ENCODE measurements at places on chromosomes 6 and 20.

DNA sequence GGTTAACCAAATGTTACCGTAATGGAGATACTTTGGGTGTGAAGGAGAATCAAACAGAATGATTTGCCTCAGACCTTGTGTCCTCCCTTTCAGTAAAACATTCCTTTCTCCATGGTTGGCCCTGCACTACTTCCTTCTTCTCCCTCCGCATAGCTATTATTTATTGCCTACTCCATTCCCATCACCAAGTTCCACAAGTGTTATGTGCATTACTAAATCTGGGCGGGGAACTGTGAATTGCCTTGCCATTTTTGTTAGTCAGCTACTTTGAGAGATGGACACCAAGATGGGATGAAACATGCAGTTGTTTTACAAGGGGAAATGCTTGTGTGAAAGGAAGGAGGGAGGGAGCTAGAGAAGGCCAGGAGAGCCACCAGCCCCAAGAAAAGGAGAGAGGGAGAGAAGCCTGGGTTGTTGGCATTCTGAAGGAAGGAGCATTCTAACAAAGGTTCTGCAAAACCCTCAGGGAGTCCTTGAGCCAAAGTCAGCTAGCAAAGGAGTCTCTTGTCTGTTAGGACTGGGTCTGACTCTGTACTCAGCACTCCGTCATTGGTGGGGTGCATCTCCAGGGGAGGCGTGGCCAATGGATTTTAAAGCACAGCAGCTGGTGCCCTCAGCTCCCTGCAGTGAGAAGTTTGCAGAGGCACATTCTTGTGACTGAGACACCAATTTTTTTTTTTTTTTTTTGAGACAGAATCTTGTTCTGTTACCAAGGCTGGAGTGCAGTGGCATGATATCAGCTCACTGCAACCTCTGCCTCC lies 83.6 kb upstream of the CHD6 start:
- no peak for DNase-seq

GRCh38 chr20:1323256-1323655 lies 5.7 kb downstream of the SDCBP2 start:
- DNase-seq = no peak

DNA sequence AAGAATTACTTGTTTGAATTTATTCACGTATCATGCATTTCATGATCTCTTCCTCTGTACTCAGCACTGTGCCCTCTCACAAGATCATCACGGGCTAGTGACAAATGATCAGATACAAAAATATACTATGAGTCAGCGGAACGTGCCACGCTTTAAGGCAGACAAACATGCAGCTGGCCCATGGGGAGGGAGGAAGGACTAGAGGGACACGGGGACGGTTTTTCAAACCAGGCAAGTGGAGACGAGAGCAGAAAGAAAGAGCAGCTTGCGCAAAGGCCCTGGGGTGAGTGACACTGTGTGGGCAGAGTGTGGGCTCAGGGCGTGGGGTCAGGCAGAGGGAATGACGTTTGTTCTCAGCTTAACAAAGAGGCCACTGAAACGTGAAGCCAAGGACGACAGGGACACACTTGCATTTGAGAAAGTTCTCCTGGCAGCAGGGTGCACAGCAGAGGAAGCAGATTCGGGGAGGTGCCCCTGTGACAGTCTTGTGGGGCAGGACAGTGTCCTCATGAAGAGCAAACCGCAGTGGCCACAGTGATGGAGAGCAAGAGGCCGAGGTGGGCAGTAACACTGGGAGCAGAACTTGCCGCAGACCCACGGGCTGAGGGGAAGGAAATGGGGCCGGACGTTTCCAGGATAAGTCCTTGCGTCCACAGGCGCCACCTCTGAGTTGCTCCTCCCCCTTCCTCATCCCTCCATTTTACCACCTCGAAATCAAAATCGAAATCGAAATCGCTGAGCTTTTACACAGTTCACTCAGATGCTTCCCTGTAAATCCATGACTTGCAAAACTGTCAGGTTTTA lies 6.9 kb upstream of the RPS6KA2 start:
- DNase-seq = no peak

DNA sequence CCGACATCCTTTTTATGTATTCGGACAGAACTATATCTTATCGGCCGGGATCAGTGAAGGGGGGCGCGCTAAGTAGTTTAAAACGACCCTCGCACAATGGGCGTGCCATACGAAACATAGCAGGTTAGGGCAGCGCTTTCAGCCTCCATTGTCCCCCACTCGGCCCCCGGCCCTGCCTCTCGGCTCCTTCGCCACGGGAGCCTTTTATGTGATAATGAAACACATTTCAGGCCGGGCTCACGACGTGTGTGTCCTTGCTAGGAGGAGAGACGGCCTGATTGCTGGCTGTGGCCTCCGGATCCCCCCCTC lies 5.3 kb downstream of the FOXA2 start:
- no peak for DNase-seq

DNA sequence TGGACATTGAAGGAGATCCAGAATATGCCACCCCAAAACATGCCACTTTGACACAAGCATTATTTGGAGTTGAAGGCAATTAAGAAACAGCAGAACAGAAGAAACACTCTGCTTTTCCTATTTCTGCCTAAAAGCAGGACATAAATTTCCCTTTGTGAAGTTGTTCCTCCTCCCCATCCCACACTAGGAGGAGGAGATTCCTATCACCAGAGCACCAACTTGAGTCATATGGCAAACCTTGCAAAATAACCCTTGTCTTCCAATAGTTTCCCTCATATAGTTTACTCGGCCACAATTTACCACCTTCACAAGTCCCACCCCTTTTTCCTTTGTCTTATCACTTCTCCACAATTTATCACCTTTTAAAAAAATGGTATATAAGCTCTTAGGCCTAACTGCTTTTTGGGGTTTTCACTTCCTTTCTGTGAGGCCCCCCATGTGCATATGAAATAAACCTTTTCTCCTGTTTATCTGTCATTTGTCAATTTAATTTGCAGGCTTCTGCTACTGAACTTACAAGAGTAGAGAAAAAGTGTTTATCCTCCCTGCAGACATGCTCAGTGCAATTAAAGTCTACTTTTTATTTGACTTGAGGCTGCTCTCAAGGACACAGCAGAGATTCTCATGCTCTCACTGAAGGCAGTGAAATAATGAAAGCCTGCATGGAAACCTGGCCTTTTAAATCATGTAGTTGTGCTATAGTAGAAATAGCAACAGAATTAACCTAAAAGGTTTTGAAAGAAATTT lies 2.8 kb upstream of the RAB23 start:
- DNase-seq = no peak

DNA sequence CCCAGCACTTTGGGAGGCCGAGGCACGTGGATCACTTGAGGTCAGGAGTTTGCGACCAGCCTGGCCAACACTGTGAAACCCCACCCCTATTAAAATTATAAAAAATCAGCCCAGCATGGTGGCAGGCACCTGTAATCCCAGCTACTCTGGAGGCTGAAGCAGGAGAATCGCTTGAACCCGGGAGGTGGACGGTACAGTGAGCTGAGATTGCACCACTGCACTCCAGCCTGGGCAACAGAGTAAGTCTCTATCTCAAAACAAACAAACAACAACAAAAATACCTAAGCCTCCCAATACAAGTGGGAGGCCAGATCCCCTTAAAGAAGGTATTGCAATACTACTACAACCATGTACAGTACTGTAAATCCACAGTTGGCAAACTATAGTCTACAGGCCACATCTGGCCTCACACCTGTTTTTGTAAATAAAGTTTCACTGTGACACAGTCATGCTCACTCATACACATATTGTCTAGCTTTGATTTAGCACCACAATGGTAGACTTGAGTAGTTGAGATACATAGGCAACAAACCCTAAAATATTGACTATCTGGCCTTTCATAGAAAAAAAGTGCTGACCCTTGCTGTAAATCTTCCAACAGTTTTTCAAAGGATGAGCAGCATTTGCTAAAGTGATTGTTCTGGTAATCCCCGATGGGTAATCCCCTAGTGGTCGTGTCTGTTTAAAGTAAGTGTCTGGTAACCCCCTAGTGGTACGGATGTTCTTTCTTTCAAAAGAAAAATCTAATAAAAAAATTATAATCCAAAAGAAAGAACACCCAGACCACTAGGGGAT lies 202.0 kb downstream of the RNGTT start:
- no peak for DNase-seq

DNA sequence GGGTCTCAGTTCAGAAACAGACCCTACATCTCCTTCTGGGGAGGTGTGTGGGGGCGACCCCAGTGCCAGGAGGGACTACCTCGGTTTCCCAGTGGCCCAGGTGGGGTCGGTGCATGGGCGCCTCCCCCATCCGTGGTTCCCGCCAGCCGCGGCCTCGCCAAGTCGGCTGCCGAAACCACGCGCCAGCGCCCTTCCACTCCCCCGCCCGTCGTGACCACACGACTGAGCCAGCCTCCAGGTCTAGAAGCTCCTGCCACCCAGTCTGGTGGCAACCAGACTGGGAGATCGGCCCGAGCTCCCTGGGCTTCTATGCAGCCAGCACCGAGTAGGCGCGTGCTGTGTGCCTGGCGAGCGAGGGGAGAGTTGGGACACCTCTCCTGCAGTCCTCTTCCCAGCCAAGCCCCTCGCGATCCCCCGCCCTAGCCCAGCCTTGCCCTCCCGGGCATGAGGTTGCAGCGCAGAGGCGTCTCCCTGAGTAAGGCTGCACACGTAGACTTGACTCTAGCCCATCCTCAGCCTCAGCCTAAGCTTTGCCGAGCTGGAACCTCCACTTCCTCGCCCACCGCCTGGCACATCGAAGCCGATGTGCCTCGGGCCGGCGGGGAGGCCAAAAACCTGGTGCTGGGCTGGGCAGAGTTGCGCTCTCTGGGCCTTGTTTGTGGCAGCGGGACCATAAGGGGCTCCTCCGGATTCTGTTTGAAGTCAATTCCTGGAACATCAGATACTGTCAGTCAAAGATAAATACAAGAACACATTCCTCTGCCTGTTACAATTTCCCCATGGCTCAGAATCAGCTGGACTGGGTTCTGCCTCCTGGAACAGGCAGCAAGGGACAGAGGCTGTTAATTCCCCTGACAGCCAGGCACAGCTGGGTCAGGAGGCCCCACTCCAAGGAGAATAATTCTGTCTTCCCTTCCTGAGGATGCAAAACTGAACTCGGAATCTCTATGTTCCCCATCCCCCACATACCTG lies 1.5 kb upstream of the CPNE5 start:
- no peak for DNase-seq

DNA sequence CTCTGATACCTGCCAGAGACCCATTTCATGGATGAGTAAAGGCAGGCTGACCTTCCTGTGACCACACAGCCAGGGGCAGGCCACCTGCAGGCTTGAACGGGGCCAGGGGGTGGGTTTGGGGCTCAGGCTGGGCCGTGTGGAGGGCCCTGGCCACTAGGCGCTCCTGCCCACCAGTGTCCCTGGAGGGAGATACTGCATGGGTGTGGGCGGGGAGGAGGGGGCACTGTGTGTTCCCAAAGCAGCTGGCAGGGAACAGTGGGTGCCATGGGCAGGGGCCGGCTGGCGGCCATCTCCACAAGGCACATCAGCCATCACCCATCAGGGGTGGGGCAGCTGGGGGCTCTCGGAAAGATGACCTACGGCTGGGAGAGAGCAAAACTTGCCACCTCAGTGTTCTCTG lies 15.4 kb downstream of the SRC start:
- no peak for DNase-seq

DNA sequence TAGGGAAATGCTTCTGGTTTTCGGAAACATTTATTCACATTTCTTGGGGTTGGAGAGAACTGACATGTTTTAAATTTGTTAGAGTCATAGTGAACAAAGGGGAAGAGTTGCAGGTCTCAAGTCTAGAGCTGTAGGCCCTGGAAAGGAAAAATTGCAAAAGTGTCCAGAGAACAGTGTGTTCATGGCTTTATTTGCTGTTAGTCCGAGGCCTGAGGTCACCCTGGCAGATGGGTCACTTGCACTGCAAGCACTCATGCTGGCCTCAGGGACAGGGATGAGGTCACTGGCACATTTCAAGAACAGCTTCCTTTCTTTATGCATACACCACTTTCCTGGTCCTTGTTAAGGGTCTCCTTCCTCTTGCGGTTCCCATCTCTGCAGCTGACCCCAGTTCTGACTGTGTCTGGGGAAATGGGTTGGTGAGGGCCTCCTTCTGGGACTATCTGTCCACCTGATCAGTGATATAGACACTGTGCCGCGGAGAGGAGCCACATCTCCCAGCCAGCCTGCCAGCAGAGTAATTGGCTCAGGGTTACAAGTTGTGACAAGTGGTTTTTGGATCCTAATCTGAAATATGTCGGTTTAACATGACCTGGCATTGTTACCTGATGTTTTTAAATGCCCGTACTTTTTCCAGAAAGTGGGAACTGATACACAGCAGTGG lies 194.0 kb downstream of the EYA4 start:
- no peak for DNase-seq

GRCh38 chr6:38489951-38490350 lies 149.8 kb downstream of the BTBD9 start:
- no peak for DNase-seq

GRCh38 chr6:139230391-139230840 lies 61.4 kb downstream of the TXLNB start:
- no peak for DNase-seq

- DNase-seq = no peak
Observed at GRCh38 chr20:32849577-32849976, 9.1 kb upstream of the EFCAB8 start.

GRCh38 chr6:75431379-75431778 lies 62.2 kb downstream of the FILIP1 start:
- no peak for DNase-seq

DNA sequence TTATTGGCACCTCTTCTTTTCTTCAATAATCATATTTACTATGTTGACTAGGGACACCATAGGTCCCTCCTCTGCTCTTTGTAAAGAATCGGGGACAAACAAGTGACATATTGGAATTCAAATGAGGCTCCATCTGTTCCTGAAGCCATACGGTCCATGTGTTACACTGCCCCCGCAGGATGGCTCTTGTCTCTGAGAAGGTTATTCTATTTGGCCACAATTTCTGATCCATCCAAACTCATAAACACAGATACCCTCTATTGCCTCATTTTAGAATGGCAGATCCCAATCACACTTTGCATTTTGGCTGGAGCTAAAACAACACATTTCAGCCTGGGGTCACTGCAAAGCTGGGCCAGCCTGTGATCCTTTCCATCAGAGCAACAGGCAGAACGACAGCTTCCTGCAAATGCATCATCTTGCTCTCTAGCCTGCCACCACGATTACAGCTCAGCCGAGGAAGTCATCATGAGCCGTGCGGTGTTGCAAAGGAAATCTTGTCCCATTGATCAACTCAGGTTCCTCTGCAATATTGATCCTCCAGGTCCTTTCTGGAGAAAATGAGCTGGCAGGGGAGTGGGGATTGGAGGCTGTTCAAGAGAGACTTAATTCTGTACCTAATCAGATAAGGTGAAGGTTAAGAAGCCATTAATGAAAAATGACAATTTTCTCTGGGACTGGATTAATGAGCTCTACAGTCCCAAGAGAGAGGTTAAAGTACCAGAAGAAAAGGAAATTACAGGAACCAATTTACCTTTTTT lies 73.1 kb downstream of the AGPAT4 start:
- no peak for DNase-seq

- DNase-seq = no peak
Observed at GRCh38 chr20:58570204-58570859, 55.1 kb upstream of the APCDD1L start.

- no peak for DNase-seq
Observed at GRCh38 chr6:22899426-22899825, 330.1 kb downstream of the HDGFL1 start.

- no peak for DNase-seq
Observed at GRCh38 chr6:137715589-137716045, 151.4 kb upstream of the TNFAIP3 start.

GRCh38 chr6:43434001-43434840 lies 6.9 kb downstream of the ABCC10 start:
- DNase-seq = no peak
